ENCODE measurements at places on chromosomes 6 and 20. TPM values are rescaled to one million over a fixed set of nuclear protein-coding genes. Genes with fewer than 3 reads are reported as not detected.

The TOX2 gene
- 6.5 TPM for total RNA-seq

The MAS1 gene
- total RNA-seq = not detected

The MRPS18B gene
- 40.2 TPM for total RNA-seq

The MTHFD1L gene
- total RNA-seq = 42.2 TPM

The SLC22A3 gene
- total RNA-seq = not detected

The WFDC6 gene
- not detected for total RNA-seq

The VGLL2 gene
- not detected for total RNA-seq

Measured in T-helper 2 cell treated with Interferon-gamma antibody and Interleukin-4, amounts not matched to agents 100 ng/mL and 5 ng/mL, for 36 hours (primary cell).